ENCODE measurements at places on chromosomes 11 and 22.

DNA sequence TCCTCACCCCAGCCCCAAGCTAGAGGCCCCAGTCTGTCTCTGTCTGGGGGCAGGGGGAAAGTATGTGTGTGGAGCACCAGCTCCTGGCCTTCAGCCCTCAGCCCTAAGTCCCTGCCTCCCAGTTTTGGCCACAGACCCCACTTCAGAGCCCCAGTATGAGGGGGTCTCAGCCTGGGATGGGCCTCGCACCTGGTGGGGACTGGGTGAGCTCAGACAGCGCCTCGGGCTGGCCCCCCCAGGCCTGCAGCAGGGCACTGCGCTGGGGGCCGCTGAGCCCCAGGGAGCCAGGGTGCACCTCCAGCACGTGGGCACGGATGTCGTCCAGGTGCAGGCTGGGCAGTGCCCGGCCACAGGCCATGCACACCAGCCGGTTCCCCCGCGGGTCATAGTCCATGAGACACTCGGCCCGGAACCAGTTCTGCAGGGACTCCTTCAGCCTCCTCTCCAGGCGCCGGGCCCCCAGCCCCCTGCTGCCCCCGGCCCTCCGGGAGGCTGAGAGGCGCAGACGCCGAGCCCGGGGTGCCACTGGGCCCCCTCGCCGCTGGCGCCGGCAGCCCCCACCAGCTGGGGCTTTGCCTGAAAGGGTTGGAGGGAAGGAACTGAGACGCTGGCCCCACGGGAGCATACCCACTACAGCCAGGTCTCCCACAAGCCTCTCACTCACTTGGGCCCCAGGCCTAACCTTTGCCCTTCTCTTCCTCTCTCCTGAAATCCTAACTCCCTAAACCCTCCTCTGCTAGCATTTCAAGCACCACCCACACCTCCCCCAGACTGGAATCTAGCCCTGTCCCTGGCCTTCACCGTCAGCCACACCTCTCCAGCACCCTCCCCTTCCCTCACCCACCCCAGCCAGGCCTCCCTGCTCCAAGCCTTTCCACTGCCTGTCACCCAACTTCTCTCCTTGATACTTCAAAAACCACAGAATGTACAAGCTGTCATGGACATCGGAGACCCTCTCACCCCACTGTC, 3.6 kb downstream of the ZFTA start:
- no peak for DNase-seq

- DNase-seq: no peak
These were observed 7.8 kb downstream of the TBC1D10A start for GRCh38 chr22:30318799-30319419.

GRCh38 chr22:29979777-29980321, 96.9 kb downstream of the MTMR3 start:
- no peak for DNase-seq

DNA sequence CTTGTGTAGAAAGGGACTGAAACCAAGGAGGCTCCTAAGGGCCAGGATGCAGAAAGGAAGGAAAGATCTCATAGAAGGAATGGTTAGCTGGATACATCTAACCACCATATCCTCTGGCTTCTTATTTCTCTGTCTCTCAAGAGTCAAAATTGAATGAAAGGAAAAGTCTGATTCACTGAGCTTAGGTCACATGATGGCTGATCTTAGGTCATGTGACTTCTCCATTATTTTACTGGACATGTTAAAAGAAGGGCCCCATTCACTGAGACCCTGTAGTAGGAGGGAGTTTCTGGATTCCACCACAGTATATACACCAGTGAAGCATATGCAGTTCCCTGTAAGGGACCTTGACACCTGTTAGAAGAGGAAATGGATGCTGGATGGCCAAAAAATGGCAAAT, 516.6 kb downstream of the NELL1 start:
- no peak for DNase-seq

GRCh38 chr11:12417691-12418611, 40.6 kb downstream of the PARVA start:
- no peak for DNase-seq

- no peak for DNase-seq
These were observed 56.6 kb downstream of the JAM3 start for GRCh38 chr11:134125507-134125906.

DNA sequence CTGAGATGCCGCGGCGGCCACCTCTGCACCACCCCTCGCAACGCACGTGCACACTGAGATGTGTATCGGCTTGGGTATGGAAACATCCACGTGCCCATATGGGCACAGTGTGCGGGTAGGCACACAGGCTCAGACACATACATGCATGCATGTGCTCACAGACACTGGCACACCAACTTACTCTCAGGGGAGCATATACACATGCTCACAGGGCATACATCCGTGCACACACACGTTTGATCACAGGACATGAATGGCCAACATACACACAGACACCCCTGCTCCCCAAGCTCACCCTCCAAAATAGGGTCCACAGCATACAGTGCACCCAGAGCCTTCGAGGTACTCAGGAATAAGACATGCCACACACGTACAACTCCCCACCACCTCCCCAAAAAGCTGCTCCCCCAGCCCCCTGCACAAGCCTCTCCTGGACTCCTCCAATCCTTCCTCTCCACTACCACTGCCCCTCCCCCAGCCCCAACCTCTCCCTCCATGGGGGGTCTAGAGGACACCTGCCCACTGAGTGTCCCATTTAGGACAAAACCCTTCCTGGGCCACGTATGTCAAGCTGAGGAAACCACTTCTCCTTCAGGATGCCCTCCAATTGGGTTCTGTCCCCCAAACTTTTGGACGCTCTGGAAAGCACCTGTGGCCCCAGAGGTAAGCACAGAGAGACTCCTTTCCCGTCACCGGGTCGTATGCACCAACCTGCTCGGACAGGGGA, 53.1 kb downstream of the SLC22A12 start:
- no peak for DNase-seq

GRCh38 chr11:68020575-68020974, 9.9 kb upstream of the NDUFS8 start:
- DNase-seq: no peak

GRCh38 chr22:49975543-49976389, 15.2 kb downstream of the PIM3 start:
- no peak for DNase-seq
